Left cardiac atrium (tissue), 4 donors: ENCODE measurements at places on chromosomes 2 and 18. TPM values are rescaled to one million over a fixed set of nuclear protein-coding genes. Genes with fewer than 3 reads are reported as not detected.

GRCh38 chr2:47598476-47598875, 184.5 kb upstream of the MSH6 start:
- DNase-seq: no peak

Gene HNMT
- 32.6 TPM for total RNA-seq

Gene ATP6V1B1
- 0.89 TPM for total RNA-seq

Gene BOK
- 30.2 TPM for total RNA-seq

DNA sequence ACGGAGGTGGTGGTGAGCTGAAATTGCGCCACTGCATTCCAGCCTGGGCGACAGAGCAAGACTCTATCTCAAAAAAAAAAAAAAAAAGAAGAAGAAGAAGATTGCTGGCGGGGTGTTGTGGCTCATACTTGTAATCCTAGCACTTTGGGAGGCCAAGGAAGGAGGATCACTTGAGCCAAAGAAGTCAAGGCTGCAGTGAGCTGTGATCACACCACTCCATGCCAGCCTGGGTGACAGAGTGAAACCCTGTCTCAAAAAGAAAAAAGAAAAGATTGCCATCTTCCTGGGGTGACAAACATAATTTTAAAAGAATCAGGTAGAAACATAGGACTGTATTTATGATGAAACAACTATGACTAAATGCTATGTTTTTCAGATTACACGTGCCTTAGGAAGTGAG, 55.1 kb upstream of the EML4 start:
- DNase-seq: no peak

GRCh38 chr2:225425284-225425683, 25.8 kb downstream of the NYAP2 start:
- DNase-seq: no peak

DNA sequence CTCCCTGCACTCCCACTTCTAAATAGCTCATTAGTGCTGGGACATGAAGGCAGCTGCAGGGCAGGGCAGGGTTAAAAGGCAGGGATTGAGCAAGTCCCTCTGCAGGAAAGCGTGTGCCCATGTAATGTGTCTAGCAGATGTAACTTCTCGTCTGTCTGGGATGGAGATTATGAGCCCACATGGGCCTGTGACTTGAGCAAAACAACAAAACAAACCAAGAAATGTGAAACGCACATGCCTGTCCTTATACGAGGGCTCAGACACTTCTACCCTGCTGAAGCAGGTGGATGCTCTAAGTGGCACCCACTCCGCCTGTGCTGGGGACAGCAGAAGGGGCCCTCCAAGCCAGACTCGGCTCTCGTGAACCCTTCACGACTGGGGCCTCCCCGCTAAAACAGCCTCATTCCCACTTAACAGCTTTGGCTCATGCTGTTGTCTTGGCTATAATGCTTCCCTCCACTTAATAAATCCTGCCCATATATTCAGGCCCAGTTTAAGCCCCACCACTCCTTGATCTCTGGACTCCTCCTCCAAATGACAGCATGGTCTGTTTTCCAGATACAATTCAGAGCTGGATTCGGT, 40.9 kb downstream of the TMEM247 start:
- DNase-seq: no peak

- no peak for DNase-seq
Observed at GRCh38 chr2:85112906-85113625, 20.1 kb upstream of the TCF7L1 start.

DNA sequence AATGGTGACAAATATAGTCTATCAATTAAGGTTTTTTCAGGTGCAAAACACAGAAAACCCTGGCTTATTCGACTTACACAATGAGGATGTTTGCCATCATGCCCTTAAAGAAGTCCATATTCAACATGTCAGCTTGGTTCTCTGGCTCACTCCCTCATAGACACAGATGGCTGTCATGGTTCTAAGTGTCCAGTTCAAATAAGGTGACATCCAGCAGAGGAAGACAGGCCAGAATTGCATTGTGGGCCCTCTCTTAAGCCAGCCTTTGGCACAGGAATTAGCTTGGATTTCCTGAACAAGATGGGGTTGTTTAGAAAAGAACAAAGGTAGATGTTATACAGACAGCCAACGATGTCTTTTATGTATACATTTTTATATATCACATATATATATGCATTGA, 18.7 kb upstream of the SLC1A4 start:
- no peak for DNase-seq

GRCh38 chr18:60649842-60650536, 277.4 kb upstream of the MC4R start:
- DNase-seq: no peak

- no peak for DNase-seq
Observed at GRCh38 chr2:235030936-235031335, 79.1 kb downstream of the SH3BP4 start.

- no peak for DNase-seq
Observed at GRCh38 chr2:84900971-84901370, 4.5 kb upstream of the TMSB10 start.

GRCh38 chr18:57057890-57058289, 89.0 kb upstream of the BOD1L2 start:
- DNase-seq: no peak

DNA sequence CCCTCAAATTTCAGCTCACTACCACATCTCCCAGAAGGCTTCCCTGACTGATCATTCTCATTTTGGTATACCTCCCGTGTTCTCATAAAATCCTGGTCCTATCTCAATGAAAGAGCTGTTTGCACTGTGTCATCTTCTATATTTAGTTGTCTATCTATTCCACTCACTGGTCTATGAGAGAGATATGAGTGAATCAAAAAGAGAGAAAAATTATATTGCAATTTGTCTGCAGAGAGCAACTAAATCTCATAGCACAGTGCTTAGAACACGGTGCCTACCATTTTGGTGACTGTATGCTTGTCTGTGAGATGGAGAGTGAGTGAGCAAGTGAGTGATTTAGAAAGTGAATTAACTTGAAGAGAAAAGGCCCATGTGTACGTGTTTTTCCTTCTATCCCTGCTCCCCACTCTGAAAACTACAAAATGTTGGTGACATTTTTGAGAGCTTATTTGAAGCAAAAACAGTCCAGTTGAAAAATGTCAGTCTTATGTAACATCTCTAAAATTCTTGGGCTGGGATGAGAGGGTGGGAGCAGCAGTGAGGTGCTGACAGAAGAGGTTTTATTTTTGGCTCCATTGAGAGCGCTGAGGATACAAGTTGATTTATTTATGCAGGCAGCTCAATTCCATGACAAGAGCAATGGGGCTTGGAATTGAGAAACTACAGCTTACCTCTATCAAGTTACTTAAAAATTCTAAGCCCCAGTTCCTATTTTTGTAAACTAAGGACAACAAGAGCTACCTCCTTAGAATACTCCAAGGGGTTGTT, 373.5 kb upstream of the CHST9 start:
- DNase-seq: no peak

Gene OLA1
- 63.4 TPM for total RNA-seq

DNA sequence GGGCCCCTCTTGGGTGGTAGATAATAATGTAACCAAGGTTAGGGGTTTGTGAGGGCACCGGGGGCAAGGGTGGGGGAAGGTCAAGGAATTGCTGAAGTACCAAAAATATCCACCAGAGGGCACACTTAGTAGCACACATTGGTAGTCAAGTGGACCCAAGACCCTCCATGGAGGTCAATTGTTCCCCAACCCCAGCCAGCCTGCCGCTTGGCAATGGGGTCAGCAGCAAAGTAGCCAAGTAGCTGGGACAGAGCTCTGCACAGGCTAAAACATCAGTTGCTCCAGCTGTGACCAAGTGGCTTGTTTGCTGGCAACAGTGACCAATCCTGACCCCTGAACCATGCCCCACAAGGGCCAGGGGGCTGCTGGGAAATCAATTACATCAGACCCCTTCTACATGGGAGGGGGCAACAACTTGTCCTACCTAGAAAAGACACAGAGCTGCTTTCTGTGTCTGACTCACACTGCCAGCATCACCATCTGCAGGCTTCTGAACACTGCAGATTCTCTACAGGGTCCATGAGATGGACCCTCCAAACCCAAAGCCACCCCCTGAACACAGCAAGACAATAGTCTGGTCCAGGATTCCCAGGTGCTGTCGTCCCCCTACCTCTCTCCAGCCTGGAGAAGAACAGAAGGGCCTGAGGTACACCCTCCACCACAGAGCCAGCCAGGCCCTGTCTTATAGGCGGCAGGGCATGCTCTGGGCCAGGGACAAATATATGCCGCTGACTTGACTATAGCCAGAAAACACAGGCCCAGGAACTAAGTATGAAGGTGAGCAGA, 76.0 kb downstream of the EMX1 start:
- no peak for DNase-seq

- no peak for DNase-seq
Observed at GRCh38 chr2:241148239-241148638, 1.0 kb downstream of the PASK start.

Gene TLX2
- not detected for total RNA-seq

GRCh38 chr2:127563458-127564428, 28.3 kb downstream of the MYO7B start:
- DNase-seq: no peak

DNA sequence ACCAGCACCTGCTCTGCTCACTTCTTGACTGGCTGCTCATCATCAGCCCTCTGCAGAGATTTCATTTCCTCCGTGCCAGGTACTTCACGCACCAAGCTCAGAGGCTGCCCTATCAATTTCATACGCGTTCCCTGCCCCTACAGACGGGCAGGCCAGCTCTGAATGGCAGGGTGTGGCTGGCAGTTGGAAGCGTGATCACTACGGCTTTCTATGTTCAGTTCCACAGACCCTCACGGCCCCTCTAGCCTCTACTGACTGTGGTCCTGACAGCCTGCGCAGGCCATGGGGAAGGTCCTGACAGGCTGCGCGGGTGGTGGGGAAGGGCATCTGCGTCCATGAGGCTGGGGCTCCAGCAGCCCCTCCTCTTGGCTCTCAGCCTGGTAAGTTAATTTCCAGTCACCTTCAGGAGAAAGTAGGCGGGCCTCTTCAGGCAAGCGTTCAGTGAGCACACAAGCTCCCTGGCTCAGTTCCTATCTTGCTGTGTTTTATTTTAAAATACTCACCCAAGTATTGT, 154.8 kb downstream of the ZNF236 start:
- DNase-seq: no peak
